Esophagus mucosa (tissue), 1 donor: ENCODE measurements at places on chromosomes 6 and 20. TPM values are rescaled to one million over a fixed set of nuclear protein-coding genes. Genes with fewer than 3 reads are reported as not detected.

- no peak for ATAC-seq
Observed at GRCh38 chr6:20814494-20814893, 280.2 kb downstream of the CDKAL1 start.

DNA sequence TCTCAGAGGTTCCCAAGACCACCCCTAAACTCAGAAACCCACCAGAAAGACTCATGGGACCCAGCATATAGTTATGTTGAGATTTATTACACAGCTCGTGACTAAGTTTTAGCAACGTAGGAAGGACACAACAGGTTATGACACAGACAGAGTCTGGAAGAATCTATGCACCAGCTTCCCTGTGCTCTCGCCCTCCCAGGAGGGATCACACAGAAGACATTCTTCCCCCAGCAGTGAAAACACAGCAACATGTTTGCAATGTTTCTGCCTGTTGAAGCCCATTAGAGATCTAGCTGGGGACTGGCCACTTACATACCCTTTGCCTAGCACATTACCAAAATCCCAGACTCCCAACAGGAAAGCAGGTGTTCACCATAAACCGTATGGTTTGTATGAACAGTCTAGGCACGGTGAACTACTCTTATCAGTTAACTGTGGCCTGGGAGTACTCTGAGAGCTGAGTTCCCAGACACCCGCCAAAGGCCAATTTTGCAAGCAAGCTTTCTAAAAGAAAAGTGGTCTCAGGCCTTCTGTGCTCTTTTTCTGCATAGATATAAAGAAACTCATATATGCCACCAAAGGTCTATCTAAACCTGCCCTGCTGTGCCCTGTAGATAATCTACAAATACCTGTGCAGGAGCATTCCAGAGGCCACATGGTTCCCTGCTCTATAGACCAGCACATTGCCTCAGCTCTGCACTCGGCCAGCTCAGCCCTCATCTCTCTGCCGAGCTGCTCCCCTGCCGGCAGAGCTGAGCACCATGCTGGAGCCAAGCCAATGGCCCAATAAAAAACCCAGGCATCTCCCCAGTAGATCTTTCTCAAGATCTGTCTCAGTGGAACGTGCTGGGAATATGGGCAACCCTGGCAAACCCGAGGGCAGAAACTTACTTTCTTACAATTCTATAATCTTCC is 69.6 kb upstream of the SMIM28 start:
- ATAC-seq: peak; percentile 50

GRCh38 chr6:165774903-165775601 is 112.0 kb upstream of the PDE10A start:
- ATAC-seq: peak; percentile 51

Gene GMPR
- total RNA-seq: 0.80 TPM

Gene ZSWIM1
- total RNA-seq: 7.2 TPM
